Left renal pelvis (tissue), 4 donors: ENCODE measurements at places on chromosomes 16 and 17. TPM values are rescaled to one million over a fixed set of nuclear protein-coding genes. Genes with fewer than 3 reads are reported as not detected.

CPHXL2 gene
- not detected for polyA plus RNA-seq

DNAI2 gene
- 0.18 TPM for polyA plus RNA-seq

MPV17L gene
- 6.2 TPM for polyA plus RNA-seq

HOXB5 gene
- 51.2 TPM for polyA plus RNA-seq

SLC5A10 gene
- 0.64 TPM for polyA plus RNA-seq

MYO15B gene
- polyA plus RNA-seq, result 89.0 TPM

CHST5 gene
- 0.37 TPM for polyA plus RNA-seq

TEKT1 gene
- polyA plus RNA-seq, result 0.34 TPM

ABCC3 gene
- 10.2 TPM for polyA plus RNA-seq

DNA sequence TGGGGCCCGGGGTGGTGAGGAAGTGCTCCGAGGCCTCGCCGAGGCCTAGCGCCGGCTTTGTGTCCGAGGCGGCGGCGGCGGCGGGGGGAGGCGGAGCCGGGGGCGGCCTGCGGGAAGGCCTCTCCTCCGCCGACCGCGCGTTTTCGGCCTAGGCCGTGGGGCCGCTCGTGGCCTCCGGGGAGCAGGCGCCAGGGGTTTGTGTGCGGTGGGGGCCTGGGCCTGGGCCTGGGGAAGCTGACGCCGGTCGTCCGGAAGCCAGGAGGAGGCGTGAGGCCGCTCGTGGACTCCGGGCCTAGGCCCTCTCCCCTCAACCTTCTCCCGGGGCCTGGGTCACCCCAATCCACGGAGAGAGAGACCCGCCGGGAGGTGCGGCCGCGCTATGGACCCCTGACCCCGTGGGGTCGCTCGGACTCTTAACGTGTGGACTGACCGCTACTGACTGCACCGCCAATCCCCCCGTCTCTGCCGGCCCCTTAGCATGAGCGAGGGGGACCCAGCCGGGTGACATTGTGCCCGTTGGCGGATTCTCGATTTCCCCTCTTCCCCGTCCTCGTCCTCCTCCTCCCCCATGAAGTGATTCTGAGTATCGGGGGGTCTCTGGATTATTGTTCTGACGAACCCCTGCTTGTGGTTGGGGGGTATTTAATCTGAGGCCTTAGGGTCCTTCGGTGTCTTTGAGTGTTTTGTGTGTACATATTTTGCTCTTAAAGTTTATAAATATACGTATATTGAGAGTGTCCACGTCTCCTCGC is 660 bp downstream of the RBBP6 start:
- no peak for DNase-seq

DNA sequence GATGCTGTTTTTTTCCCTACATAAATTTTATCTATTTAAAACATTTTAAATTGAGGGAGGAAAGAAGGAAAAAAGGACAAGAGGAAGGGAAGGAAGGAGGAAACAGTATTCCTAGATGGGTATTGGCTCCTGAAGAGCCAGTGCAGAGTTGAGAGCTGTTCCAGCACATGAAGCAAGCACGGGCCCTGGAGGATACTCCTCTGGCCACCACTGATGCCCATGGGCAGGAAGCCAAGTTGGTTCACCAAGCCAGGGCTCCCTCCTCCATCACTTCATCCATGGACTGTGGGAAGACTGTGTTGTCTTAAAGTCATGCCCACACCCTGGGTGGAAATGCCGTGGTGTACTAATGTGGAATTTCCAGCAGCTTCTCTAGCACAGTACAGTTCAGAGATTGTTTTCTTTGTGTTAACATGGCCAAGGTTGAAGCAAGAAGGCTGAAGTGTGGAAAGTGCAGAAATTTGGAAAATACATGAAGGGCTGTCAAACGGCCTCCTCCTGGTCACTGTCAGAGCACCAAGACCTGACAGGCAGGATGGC is 23.9 kb upstream of the NOS2 start:
- no peak for DNase-seq

- DNase-seq, result no peak
Measured at GRCh38 chr17:67842648-67843047, 17.3 kb downstream of the BPTF start.

- DNase-seq, result no peak
Measured at GRCh38 chr16:1916640-1916990, 1.6 kb downstream of the HS3ST6 start.

- DNase-seq, result no peak
Measured at GRCh38 chr17:67629971-67630320, 87.8 kb upstream of the NOL11 start.

DNA sequence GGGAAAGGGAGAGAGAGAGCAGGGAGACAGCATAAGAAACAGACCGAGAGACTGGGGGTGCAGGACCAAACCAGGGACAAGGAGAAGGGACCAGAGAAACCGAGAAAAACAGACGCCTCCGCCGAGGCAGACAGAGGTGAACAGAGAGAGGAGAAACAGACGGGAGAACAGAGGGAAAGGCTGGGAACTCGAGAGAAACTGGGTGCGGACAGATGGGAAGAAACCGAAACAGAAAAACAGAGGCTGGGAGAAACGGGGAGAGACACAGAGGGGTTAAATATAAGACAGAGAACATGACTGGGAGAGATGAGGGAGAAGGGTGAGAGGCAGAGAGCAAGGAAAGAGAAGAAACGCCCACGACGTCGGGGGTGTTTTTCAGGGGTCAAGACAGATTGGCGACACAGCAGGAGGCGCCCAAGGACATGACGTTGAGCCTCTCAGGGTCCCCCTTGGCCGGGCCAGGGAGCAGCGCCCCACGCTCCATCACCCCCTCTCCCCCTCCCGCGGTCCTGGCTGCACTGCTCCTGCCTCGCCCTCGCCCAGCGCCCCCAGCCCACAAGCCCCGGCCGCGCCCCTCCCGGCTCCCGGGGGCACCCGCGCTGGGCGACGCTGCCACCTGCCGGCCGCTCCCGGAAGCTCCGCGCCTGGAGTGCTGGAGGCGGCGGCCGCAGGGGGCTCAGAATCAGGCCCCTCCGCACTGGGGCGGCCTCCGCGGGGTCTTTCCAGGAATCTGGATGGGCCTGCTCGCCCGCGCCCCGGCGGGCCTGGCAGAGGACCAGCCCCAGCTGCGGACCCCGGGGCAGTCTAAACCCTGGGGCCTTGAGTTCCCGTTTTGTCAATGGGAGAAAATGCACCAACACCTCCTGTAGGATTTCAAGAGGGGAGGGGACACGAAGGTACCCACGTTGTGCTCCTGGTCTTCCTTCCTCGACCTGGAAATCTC is 1.3 kb upstream of the TMEM92 start:
- no peak for DNase-seq

- DNase-seq, result no peak
Measured at GRCh38 chr17:83090444-83091256, 11.2 kb downstream of the METRNL start.

DNA sequence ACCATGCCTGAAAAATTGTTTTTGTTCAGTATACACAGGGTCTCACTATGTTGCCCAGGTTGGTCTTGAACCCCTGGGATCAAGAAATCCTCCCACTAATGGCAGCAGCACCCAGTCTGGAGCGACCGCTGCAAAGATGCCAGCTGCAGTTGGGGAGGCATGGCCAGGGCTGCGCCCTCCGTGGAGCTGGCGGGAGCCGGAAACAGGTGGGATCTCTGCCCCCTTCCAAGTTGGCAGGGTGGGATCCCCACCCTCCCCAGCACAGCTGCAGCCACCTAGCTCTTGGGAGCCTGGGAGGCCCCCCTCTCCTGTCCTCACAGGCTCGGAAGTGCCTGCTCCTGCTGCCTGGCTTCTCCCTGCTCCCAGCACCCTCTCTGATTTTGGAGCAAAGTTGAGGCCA is 176.8 kb downstream of the ZNF423 start:
- DNase-seq, result no peak

DNA sequence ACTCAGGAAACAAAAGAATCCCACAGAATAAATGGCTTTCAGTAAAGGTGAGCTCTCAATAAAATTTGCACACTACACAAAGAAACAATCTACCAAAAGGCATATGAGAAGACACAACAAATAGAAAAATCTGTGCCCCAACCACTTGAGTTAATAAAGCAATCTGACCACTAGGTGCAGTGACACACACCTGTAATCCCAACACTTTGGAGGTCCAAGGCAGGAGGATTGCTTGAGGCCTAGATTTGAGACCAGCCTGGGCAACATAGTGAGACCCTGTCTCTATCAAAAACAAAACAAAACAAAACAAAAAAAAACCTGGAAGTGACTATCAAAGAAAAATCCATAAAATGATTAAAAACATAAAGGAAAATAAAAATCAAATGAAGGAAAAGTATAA is 9.6 kb upstream of the ABCA5 start:
- no peak for DNase-seq

GRCh38 chr17:37747222-37747621 is 2.4 kb upstream of the HNF1B start:
- no peak for DNase-seq

- no peak for DNase-seq
Measured at GRCh38 chr16:85112364-85112763, at the start of gene CIBAR2. Gene CIBAR2 (minus strand): TSS chr16:85112472. CDS start chr16:85112352, 120 bp downstream.

DNA sequence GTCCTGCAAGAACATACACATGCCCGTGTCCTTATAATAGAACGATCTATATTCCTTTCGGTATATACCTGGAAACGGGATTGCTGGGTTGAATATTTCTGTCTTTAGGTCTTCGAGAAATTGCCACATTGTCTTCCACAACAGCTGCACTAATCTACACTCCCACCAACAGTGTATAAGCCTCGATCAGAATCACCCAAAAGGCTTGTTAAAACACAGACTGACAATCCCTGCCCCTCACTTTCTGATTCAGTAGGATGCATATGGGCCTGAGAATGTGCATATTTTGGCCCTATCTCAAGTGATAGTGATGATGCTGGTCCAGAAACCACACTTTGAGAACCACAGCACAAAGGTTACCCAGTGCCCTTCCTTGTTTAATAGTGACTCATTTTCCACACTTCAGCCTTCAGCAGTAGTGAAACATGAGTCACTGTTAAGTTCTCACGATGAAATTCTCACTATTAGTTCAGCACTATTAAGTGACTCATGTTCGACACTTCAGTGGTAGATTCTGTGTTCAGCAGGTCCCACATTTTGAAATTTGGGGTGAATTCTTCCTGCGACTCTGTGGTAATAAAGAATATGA is 215.6 kb downstream of the GRIN2A start:
- no peak for DNase-seq

DNA sequence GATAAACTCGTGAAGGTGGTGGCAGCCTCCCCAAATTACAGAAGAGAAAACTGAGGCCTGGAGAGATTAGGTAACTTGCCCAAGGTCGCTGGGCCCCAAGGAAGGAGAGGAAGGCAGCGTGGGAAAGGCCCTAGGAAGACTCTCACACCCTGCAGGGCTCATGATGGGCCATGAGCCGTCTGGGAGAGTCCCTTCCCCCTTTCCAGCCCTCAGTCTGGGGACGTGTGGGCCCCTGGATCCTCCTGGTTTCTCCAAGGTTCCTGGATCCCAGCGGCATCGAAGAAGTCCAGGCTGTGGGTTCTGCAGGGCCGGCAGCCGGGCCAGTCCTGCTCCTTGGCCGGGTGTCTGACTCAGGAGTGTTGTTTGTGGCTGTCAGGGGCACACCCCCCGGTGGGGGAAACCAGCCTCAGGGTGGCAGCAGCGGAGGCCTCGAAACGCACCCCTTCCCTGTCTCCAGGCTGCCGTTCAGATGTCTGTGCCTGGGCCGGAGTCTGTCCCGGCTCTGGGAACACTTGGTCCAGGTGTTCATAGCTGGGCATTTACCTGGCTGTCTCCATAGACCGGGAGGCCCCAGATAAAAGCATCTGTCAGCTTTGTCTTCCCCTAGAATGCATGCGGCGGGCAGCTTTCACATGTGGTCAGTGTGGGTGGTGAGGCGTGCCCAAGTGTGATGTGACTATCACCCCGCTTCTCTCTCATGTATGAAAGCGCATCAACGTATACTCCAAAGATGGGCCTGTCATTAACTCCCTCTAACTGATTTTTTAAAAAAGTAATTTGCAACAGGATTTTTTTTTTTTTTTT is 3.7 kb upstream of the RAP1GAP2 start:
- no peak for DNase-seq
